CD4-positive, alpha-beta memory T cell (primary cell): ENCODE measurements at places on chromosomes 2 and 18.

DNA sequence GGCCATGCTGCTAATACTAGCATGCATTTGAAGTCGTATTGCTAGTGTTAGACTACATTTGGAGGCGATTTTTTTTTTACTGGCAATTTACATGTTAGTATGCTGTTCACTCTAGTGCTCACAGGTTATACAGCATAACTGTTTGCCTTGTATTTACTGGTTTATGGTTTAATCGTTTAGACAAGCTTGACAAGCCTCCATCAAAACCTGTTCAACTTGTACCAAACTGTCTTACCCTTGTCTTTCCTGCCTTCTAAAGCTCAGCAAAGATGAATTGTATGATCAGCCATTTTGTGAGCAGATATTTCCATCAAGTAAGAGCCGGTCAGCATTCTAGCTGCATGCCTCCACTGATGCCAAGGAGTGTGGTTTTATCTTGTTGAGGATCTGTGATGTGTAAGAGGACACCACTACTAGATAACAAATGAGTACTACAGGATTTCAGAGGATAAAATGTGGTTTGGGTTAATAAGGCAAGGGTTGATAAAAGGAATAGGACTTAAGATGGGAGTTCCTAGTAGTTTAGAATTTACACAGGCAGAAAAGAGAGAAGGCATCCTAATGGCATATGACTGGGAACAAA is 68.4 kb upstream of the ITM2C start:
- no peak for DNase-seq

- no peak for DNase-seq
Measured at GRCh38 chr2:17689010-17689409, 64.6 kb downstream of the SMC6 start.

DNA sequence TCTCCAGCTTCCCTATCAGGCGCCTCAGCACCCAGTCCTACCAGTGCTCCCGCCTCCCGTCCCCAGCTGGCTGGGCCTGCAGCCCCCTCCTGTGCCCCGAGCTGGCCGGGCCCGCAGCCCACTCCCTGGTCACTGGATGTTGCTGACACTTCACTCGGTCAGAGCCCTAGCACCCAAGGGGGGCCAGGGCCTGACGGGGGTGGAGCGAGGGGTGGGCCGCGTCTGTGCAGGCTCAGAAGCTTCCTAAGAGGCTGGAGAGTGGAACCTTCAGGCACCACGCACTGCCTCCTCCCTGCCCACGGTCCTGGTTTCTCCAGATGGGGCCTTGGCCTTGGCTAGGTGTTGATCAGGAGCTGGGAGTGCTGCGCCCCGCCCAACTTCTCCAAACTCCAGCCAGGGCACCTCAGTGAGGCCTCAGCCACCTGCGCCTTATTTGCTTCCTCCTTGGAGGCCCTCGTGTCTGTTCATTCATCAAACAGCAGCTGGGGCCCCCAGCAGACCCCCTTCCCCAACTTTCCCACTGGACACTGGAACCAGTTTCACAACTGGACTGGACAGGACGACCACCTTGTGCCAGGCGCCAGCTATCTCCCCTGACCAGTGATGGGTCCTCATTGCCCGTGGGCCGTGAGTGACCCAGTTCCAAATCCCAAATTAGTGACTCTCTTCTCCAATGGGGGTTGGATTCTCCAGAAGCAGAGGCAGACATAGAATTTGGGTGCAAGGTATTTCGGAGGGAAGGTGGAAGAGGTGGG is 16.7 kb downstream of the CAPN10 start:
- no peak for DNase-seq

DNA sequence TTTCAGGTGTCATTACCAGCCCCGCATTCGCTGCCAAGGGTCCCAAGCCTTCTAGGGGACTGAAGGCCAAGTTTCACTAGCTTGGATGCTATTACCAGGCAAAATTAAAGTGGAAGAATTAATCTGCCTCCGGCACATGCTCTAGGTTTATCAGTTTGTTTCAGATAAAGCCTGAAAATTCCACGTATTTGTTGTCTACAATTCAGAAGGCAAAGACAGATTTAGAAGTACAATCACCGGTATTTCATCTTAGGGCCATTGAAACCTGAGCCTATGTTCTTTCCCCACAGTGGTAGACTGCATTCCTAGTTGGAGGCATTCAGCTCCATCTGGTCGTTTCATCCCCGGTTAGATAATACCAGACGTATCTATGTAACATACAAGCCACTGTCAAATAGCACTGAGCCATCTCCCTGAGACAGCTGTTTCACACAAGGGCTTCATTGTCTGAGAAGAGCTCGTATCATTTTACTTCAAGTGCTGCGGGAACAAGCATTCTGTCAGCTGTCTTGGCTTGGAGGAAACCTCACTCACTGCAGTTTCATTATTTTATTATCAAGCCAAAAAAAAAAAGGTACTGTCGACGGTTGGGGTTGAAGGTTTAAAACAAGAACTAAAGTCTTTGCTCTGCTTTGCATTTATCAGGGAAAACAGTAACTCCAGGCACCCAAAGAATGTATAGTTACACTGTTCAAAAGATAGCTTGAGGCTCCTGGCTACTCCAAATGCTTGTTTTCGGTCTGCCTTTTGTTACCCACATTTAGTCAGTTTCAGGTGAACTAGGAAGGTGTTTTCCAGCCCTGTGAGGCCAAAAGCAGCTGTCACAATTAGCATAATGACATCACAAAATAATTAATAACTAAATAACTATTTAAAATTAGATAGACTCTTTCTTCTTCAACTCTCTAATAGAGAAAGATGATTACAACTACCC is 76.7 kb downstream of the TGIF1 start:
- no peak for DNase-seq

GRCh38 chr2:111226876-111227700 is 106.4 kb downstream of the BCL2L11 start:
- no peak for DNase-seq

DNA sequence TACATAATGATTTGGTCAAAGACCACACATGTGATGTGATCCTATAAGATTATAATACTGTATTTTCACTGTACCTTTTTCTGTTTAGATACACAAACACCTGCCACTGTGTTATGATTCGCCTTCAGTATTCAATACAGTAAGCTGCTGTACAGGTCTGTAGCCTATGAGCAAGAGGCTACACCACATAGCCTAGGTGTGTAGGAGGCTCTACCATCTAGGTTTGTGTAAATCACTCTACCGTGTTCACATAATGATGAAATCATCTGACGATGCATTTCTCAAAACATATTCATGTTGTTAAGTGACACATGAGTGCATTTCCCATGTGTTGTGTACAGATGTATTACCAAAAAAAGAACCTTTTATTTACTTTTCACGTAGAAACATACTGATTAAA is 74.5 kb downstream of the USP40 start:
- no peak for DNase-seq

GRCh38 chr2:94874277-94874997 is 3.2 kb downstream of the TEKT4 start:
- peak; percentile 44 for DNase-seq

DNA sequence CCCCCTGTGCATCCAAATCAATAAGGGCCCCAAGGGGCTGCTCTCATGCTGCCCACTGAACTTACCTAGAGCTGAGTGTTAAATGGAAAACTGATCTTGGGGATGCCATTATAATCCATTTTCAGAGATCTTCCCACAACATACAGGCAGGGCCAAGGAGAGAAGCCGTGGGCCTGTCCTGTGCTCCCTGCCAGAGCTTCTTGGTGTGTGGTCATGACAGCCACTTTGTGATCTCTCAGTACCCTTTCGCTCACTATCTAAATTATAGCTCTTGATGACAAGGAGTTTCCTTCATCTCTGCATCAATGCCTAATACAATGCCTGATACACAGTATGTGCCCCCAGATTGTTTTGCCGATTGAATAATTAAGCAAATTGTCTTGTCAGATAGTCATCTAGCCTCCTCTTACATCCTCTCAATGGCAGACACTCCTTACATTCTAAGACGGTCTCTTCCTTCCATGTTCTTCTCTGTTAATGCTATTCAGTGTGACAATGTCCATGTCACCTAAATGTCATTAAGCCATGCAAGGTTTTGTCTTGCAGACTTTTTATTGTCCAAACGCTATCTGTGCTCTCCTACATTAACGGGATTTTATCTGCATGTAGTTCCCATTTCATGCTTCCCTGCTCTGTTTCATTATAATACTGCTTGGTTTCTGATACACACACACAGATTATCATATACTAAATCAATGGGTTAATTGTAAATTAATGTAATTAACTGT is 5.9 kb downstream of the CSRNP3 start:
- no peak for DNase-seq

GRCh38 chr2:188477564-188478103 is 186.0 kb downstream of the GULP1 start:
- DNase-seq, result no peak

GRCh38 chr18:58862356-58862755 is 2.3 kb upstream of the ZNF532 start:
- no peak for DNase-seq

DNA sequence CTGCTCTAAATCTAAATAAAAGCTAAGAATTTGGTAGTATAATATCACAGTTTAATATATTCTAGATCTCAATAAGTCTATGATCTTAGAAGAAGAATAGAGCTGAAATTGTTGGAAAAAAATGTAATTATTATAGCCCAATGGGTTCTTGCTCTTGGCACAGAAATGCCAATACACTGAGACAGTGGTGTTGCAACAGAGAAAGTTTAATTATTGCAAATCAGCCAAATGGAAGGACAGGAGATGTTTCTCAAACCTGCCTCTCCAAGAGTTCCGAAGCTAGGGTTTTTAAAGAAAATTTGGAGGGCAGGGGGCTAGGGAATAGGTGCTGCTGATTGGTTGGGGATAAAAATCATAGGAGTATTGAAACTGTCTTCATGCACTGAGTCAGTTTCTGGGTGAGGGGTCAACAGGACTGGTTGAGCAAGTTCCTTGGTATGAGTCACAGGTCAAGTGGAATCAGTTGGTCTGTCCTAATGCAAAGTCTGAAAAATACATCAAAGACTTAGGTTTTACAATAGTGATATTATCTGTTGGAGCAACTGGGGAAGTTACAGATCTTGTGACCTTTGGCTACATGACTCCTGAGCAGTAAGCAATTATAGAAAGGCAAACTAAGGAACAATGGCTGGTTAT is 228.6 kb downstream of the CD226 start:
- DNase-seq, result no peak

GRCh38 chr2:168192839-168193616 is 54.4 kb downstream of the STK39 start:
- peak; percentile 70 for DNase-seq

DNA sequence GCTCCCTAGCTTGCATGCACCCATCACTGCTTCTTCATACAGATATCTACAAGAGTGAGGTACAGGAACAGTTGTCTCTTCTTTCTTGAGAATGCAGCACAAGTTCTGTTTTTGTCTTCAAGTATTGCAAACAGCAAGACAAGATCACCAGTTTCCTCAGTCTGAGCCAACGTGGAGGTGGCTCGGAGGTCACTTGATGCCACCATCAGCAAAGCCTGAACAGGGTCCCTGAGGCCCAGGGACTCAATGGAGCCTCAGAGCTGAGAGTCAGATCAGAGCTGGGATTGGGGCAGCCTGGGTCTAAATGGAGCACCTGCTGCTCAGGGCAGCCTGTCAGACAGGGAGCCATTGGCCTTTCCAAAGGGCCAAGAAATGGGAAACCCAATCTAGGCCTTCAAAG is 290.7 kb upstream of the ID2 start:
- DNase-seq, result no peak

DNA sequence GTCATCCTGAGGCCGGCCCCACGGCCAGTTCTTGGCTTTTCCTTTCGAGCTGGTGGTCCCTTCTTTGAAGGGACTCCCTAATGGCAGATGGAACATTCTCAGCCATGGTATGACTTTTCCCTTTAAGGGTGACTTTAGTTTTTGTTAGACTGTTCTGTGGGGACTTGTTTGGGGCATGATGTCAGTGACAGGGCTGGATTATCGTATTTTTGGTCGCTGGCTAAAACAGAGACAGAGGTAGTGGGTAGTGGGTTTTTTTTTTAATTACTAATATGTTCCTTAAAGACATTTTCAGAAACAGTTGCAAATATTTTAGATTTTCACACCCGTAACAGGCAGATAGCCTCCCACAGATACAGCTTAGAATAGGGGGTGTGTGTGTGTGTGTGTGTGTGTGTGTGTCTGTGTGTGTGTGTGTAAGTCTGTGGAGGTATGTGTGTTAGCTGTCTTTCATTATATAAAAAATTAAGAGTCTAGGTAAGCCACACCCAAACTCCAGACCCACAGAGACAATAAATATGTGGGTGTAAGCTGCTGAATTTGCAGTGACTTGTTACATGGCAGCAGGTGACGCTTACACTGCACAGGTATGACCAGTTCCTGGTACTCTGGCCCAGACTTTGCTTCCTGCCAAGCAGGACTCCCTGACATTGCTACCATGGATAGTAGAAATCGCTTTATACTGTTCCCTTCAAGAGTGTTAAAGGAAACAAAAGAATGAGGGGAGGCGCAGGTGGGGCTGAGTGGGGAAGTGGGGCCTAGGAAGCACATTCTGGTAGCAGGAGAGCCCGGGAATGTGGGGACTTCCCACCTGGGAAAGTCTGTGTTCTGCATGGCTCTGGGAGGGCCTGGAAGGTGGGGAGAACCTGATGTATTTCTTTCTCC is 20.9 kb downstream of the NCK2 start:
- DNase-seq, result peak; percentile 71

GRCh38 chr18:3118195-3119010 is 101.4 kb downstream of the MYOM1 start:
- DNase-seq, result no peak

DNA sequence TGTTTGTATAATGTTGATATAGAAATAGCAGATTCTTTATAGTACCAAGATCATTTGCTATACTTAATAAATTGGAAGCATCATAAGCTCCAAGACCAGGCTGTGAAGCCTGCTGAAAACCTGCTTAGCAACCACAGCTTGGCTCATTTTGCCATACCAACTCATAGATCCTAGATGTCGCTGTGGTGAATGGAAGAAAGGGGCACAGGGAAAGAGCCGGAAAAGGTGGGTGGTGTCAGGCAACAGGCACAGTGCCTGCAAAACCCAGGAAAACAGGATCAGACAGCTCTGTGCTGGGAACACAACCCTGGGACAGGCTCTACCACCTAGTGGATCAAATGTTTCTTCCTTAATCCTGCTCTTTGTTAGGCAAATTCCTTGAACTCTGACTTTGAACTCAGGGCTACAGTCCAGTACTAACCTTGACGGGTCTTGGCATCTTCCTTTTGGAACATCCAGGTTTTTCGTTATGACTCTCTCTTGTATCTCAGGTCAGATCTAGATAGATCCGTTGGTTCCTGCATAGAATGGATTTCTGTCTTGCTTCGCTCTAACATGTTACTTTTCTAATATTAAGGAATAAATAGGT is 31.6 kb downstream of the TWSG1 start:
- DNase-seq, result no peak

DNA sequence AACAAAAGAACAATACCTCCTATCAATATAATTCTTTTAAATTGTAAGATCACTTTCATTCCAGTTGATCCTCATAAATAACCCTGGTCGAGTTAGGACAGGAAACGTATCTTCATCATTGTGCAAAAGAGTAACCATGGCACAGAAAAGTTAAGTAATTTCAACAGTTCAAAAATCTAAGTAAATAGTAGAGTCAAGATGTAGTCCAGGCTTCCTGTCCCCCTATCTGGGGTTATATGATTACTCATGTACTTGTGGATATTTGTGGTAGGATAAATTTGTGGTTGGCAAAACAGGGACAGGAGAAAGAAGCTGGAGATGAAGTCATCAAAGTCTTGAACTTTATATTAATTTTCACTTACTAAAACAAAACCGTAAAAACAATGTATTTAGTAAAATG is 772.6 kb downstream of the TSN start:
- no peak for DNase-seq
